ENCODE measurements at places on chromosomes 7 and 10.

DNA sequence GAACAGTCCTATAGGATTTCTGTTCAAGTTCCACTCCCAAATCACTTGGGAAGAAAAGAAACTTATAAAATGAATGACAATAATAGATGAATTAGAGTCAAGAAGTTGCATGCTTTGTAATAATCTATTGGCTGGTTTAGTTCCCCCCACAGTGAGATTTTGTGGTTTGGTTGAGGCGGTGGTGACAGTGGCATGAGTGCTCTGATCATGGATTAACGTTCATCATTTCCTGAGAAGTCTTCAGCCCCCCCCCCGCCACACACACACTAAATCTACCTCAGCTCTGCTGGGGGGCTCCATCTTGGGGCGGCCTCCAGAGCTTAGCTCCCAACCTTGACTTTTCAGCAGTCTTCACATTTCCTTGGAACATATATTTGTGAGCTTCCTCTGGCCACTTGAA, 121.7 kb downstream of the ABCA13 start:
- no peak for DNase-seq

- no peak for DNase-seq
Measured at GRCh38 chr10:125332548-125333208, 172.3 kb upstream of the CTBP2 start.

GRCh38 chr7:21107101-21107500, 320.4 kb upstream of the SP8 start:
- DNase-seq, result no peak

DNA sequence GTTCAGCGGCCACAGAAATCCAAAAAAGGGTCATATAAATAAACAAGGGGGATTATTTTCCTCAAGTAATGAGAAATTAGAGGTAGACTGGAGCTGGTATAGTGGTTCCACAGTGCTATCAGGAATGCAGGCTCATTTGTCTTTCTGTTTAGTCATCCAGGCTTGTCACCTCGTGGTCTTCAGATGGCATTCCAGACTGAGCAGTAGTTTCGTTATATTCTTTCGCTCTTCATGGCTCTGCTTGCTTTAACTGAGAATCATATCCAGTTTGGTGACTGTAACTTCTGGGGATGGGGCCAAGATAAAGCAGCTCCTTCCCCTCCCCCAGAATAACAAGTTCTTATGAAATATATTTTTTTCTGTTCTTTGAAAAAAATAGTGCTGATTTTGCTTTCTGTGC, 9.5 kb downstream of the ANKIB1 start:
- DNase-seq, result no peak

DNA sequence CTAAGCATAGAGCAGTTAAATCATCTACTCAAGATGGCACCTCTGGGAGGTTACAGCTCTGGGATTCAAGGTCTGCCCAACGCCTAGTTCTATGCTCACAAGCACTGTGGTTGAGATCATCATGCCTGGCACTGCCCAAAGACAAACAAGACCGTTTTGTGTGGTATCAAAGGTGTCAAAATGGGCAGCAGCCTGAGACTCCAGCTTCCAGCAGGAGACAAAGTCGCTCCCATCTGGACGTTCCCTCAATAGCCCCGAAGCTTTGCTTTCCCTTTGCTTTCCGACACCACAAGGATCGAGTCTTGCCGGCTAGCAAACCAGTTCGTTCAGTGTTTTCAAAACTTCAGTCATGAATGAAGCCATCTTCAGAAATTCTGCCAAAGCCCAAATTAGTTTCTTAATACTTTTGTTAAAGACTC, 5.1 kb downstream of the HABP2 start:
- no peak for DNase-seq

DNA sequence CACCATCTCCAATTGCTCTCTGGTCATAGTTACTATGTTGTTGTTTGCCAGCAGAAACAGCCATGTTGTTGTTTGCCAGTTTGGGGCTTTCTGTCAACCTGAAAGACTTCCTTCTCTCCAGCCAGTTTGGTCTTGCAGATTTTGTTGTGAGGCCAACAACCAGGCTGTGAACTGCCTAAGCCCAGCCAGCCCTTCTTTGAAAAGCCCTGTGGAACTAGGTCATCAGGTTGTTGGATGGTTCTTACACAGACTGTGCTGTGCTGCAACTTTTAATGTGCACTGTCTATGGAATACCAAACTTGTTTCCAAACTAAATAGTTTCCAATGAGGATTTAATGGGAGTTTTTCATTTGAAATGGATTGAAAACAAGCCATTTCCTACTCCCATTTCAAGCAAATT, 592.7 kb upstream of the GALNT17 start:
- no peak for DNase-seq

DNA sequence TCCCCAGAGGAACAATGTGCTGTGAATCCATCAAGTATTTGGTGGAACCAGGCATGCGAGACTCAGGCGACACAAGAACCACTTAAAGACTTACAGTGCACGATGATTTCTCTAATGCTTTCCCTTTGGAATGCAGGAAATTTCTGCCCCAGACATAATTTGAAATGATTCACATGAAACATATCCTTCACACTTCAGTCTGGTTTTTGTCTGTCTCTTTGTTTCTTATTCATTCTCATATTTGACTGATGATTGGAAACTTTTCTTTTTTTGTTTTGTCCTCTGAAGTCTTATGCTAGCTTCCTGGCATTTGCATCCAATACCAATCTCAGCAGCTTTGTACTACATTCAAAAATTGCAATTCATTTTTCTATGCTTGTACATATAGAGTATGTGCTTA, 502.8 kb downstream of the PHTF2 start:
- no peak for DNase-seq

DNA sequence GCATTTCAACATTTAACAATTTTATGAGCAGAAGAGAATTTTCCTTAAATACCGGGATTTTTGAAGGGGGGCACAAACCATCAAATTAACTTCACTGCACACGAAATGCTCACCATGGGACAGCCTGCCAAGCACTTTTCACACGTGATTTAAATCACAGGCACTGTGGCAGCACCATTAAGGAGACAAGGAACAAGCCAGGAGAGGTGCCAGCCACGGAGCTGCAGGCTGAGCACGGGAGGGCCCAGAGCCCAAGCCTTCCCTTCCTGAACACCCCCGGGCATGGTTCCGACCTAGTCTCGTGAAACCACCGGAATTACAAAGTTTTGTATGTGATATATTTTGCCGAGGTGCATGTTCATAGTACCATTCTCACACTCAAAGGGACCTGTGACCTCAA, 13.4 kb downstream of the PITRM1 start:
- no peak for DNase-seq

GRCh38 chr7:43303740-43304241, 191.3 kb downstream of the HECW1 start:
- no peak for DNase-seq

- no peak for DNase-seq
Measured at GRCh38 chr7:5755704-5756504, 25.6 kb downstream of the RNF216 start.

All from islet precursor cell (in vitro differentiated cells).